ENCODE measurements at places on chromosomes 4 and X.

DNA sequence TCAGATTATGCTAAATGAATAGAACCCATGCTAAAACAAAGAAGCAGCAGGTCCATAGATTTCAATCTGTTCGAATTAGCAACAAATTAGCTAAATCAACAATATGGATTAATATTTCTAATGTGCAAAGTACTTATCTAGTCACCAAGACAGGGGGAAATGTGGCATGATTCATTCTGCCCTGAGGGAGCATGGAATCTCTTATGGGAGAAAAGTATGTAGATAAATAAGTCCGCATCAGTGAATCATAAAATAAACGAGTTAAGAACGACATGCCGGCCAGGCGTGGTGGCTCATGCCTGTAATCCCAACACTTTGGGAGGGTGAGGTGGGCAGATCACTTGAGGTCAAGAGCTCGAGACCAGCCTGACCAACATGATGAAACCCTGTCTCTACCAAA lies 102.1 kb downstream of the ANOS1 start:
- DNase-seq: no peak

GRCh38 chr4:177696438-177696966 lies 254.3 kb upstream of the AGA start:
- DNase-seq: no peak

DNA sequence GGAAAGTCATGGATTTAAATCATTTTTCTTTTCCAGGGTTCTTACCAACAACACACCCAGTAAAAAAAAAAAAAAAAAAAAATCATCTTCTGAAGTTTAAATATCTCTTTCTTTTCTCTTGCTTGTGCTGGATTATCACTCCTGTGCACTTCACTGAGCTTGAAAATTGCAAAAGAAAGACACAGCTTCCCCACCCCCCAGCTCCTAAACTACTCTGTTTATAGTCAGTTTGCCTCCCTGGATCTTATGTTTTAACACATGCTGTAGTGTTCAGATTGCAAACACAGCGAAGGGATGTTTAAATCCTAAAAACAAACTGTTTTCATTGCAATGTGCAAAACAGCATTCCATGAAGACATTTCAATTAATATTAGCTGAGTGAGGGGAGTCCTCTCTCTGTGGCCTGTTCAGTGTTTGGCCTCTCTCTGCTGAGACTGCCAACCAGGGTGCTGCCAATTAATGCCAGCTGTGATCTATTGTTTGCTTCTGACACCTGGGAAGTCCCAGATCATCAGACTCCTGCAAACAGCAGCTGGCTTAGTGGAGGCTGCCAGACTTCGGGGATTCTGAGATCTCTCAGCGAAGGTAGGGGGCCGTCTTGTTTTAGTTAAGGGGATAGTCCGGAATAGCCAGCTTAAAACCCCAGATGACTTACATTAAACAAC lies 171.1 kb upstream of the PITX2 start:
- no peak for DNase-seq

- no peak for DNase-seq
These were observed 13.1 kb upstream of the IDS start for GRCh38 chrX:149518236-149518635.

DNA sequence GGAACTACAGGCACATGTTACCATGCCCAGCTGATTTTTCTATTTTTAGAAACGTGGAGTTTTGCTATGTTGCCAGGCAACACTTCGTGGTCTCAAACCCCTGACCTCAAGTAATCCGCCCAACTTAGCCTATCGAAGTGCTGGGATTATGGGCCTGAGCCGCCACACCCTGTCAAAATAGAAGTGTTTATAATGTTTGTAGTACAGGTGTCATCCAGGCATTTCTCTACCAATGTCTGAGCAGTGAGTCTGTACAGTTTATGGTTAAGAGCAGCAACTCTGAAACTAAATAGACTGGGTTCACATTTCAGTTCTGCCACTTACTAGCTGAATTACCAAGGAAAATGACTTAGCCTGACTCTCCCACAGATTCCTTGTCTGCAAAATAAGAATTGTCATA lies 460.4 kb upstream of the GALNT7 start:
- DNase-seq: no peak

- no peak for DNase-seq
These were observed 28.3 kb upstream of the EPHA5 start for GRCh38 chr4:65698631-65699030.

DNA sequence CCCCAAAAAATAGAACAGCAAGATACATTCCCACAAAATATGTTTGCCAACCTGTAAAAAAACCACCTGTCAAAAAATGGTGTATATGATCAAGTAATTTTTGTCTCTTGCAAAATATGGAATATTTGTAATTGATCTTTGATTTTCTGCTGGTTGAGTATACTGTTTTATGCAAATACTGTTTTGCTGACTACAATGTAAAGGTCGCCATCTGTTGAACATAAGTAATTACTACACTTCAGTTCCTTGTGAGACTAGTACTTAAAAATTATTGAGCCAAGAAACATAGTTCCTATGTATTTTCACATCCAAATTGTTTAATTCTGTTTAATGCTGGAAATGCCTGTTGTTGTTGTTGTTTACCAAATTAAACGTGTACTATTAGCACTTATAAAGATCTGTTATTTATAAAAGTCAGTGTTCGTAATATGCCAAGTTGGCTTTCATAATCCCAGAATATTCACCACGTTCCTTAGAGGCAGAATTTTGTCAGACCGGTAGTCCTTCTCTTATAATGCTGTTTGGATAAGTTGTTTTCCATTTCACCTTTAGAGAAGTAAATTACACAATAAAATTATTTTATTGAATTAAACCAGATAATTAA lies 144.2 kb downstream of the PDLIM5 start:
- DNase-seq: no peak

DNA sequence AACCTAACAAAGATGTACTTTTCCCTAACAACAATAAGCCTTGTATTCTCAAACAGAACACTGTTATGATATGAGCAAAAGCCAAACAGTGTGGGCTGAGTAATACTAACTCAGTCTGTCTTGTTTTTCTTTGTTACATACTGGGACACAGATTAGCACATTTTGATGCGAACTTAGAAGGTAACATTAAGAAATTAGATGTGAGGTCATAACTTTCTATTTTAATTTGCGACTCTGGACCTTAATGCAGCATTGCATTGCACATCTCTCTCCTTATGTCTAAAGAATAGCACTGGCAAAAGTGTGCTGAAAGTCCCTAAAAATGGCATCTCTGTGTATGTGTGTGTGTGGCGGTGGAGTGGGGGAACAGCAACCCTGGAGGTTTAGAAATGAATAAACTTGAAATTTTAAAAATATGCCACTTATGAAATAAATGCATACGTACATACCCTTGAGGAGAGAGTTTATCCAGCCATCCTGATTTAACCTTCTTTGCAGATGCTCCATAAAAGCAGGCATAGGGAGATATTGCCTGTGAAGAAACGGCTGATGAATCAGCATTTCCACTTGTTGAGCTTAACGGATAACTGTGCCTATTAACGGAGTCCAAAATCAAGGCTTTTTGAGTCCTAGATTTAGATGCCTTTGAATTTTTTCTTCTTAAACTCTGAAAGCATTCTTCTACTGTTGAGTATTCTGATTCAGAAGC lies 34.2 kb downstream of the ARAP2 start:
- no peak for DNase-seq

GRCh38 chr4:21986307-21986706 lies 37.7 kb upstream of the KCNIP4 start:
- DNase-seq: no peak

GRCh38 chrX:134460862-134461220 lies 876 bp downstream of the HPRT1 start:
- DNase-seq: no peak

DNA sequence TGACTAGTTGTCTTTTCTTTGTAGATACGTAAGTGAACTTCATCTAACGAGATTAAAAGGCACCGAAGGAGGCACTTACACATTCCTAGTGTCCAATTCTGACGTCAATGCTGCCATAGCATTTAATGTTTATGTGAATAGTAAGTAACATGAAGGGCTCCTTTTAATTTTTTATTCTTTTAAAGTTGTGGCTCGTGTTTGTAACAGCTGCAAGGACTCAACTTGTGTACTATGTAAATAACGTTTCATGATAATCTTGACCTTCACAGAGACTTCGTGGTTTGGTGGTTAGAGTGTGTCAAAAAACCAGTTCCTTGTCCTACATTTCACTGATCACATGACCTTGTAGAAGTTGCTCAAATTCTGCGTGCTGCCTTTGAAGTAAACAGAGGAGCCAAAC lies 51.6 kb downstream of the KIT start:
- no peak for DNase-seq

GRCh38 chr4:154503598-154503997 lies 12.0 kb upstream of the DCHS2 start:
- no peak for DNase-seq

- no peak for DNase-seq
These were observed 44.3 kb downstream of the TBC1D9 start for GRCh38 chr4:140711910-140712309.

DNA sequence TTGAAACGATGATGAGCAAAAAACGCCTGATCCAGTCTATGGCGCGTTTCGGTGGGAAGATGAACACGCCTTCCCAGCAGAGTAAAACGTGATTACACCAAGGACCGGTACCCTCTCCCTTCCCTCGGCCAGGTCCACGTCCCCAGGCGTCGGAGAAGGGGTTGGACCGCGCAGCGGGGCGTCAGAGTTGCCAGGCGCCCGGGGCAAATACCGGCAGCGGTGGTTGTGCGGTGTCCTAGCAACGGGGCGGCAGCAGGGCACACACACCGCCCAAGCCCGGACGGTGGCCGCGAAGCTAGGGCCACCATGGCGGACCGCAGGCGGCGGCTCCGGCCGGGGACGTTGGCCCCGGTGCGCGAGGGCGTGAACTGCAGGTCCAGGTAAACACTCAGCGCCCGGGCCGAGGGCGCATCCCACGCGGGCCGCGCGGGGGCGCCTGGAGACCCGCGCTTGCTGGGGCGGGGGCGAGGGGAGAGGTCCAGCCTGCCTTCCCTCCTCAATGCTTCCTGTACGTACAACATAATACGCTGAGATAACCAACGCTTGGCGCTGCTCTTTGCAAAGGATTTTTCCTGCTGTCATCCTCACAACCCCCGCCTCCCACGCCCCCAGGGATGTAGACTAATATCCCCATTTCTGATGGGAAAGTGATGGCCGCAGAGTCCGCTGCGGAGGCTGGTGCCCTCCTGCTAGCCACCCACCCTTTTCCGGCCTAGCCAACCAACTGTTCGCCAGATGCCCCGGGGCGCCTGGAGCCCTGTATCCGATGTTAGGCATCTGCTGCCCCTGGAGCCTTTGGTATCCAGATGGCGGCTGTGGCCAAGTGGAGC lies at the start of gene FAM47E:
TSS of gene FAM47E (plus strand) at position 281 of the 830 bp plus-strand sequence. CDS start at position 307, 26 bp downstream.
- peak; percentile 57 for DNase-seq

- no peak for DNase-seq
These were observed 16.6 kb upstream of the DDIT4L start for GRCh38 chr4:100206850-100207249.

DNA sequence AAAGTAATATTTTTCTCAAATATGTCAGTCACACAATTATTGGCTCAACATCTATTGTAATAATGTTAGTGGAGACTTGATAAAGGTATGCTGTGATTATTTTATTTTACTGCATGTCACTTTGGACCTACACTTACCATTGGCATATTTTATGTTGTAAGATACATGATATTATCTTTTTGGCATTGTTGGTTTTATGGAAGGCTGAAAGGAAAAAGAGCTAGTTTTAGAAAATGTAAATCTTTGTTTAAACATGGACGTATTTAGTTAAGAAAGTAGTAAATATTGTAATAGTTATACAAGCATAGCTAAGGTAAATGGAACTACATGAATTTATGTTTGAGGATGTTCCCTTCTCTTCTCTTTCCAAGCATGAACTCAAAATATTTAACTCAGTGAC lies 1399.3 kb downstream of the STIM2 start:
- no peak for DNase-seq

- no peak for DNase-seq
These were observed 100.5 kb downstream of the GPR143 start for GRCh38 chrX:9665113-9665512.

All from activated CD8-positive, alpha-beta memory T cell treated with anti-CD3 and anti-CD28 coated beads, Interleukin-2, amount 50 U/mL, for 48 hours (primary cell).